ENCODE measurements at places on chromosomes 13 and 19. TPM values are rescaled to one million over a fixed set of nuclear protein-coding genes. Genes with fewer than 3 reads are reported as not detected.

SERPINE3 gene
- total RNA-seq = not detected

SEMA6B gene
- total RNA-seq = 25.3 TPM

- H3K27me3 ChIP-seq = no peaks in the 10 kb centered on the region
- H3K36me3 ChIP-seq = peaks cover 29% of the 10 kb centered on the region
- H3K4me1 ChIP-seq = peaks cover 16% of the 10 kb centered on the region
Observed at GRCh38 chr13:98413796-98414195, 163.1 kb downstream of the STK24 start.

DNA sequence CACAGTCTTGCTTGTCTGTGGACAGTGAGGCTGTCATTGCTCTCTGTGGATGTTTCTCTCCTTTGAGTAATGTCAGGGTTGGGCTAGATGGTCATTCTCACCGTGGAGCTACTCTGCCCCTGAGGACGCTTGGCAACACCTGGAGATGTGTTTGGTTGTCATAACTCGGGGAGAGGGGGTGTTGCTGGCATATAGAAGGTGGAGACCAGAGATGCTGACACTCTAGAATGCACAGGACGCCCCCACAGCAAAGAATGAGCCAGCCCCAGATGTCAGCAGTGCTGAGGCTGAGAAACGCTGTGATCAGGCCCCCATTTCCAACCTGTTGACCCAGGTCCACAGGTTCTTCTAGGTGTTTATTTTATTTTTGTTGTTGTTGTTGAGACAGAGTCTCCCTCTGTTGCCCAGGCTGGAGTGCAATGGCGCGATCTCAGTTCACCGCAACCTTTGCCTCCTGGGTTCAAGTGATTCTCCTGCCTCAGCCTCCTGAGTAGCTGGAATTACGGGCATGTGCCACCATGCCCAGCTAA is 4.6 kb downstream of the CCDC124 start:
- H3K4me1 ChIP-seq = peaks cover 9% of the 10 kb centered on the region
- H3K4me3 ChIP-seq = no peak overlapping the region
- DNase-seq = no peak
- no peaks in the 10 kb centered on the region for H3K36me3 ChIP-seq

DNA sequence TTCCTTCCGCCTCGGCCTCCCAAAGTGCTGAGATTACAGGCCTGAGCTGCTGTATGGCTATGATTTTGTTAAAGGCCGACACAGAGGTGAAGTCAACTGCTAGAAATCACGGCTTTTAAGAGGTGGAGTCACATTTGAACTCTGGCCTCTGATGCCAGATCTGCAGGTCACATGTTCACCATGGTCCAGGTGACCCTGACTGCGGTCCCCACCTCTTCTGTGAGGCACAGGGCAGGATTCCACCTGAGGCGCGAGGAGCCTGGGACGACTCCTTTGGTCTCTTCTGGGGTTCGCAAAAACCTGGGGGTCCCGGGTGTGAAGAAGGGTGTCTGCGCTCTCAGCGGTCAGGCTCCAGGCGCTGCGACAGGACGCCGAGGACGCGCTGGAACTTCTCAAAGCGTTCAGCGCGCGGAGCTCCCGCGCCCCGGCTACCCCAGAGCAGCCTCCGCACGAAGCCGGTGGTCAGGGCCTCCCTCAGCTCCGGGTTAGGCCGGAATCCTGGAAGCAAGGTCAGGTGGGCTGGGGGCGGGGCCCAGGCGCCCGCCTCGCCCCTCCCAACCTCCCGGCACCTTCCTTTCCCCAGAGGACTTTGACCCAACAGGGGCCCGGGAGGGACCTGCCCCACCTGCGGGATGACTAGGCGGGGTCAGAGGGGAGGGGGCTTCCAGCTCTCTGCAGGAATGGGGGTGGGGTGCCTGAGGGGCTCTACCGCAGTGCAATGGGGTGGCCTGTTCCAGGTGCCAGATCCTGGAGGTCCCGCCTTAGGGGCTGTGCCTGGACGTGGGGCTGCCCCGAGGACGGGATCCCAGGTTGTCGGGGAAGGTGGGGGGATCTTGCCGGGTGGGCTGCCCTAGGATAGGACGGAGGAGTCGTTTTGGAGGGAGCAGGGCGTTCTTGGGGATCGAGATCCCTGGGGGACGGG is 13.0 kb downstream of the TRIP10 start:
- H3K4me1 ChIP-seq = no peaks in the 10 kb centered on the region
- DNase-seq = no peak
- no peaks in the 10 kb centered on the region for H3K36me3 ChIP-seq
- no peak overlapping the region for H3K4me3 ChIP-seq
- H3K27me3 ChIP-seq = peaks cover 10% of the 10 kb centered on the region

GRCh38 chr19:8505680-8506401 is 3.4 kb upstream of the PRAM1 start:
- DNase-seq = peak; percentile 94
- H3K27me3 ChIP-seq = no peaks in the 10 kb centered on the region
- no peaks in the 10 kb centered on the region for H3K36me3 ChIP-seq
- peaks cover 8% of the 10 kb centered on the region for H3K4me1 ChIP-seq
- H3K4me3 ChIP-seq = peak overlapping the region; percentile 88
- H3K27ac ChIP-seq = peak overlapping the region; percentile 99

ERICH6B gene
- not detected for total RNA-seq

DNA sequence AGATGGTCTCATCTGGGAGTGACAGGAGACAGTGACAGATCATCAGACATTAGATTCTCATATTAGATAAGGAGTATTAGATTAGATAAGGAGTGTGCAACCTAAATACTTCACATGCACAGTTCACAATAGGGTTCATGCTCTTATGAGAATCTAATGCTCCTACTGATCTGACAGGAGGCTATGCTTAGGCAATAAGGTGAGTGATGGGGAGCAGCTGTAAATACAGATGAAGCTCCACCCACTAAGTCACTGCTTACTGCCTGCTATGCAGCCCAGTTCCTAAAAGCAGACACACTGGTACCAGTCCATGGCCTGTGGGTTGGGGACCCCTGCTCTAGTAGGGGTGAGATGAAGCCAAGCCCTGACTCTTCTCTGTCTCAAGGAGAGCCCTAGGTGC is 10.0 kb upstream of the IGFL3 start:
- H3K27me3 ChIP-seq = no peaks in the 10 kb centered on the region
- peaks cover 19% of the 10 kb centered on the region for H3K36me3 ChIP-seq
- DNase-seq = no peak
- H3K4me3 ChIP-seq = no peak overlapping the region
- no peak overlapping the region for H3K27ac ChIP-seq

MCEMP1 gene
- not detected for total RNA-seq

GRCh38 chr13:55439450-55439849 is 1701.3 kb upstream of the PRR20A start:
- no peaks in the 10 kb centered on the region for H3K36me3 ChIP-seq
- H3K4me1 ChIP-seq = peaks cover 11% of the 10 kb centered on the region
- H3K4me3 ChIP-seq = no peak overlapping the region
- no peak overlapping the region for H3K27ac ChIP-seq

GRCh38 chr19:58364146-58364545 is 1.6 kb upstream of the ZNF497 start:
- peak overlapping the region; percentile 69 for H3K4me3 ChIP-seq
- no peak overlapping the region for H3K27ac ChIP-seq
- H3K36me3 ChIP-seq = no peaks in the 10 kb centered on the region
- peaks cover 2% of the 10 kb centered on the region for H3K27me3 ChIP-seq
- H3K4me1 ChIP-seq = peaks cover 15% of the 10 kb centered on the region
- no peak for DNase-seq

DNA sequence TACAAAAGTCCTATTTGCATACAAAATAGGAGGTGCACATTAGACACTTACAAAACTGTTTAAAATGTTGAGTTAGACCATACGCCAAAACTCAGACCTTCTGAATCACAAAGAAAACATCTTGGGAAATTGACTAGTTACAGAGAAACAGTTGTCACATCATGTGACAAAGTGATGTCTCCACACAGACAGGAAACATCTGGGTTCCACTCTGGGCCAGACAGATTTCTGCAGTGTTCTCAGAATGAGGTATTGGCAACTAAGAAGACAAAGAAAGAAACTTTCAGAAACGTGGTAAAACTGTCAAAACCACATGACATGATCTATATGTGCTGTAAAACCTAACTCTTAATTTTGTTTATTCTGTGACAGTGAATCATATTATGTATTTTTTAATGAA is 6.7 kb downstream of the ZNF793 start:
- H3K4me1 ChIP-seq = no peaks in the 10 kb centered on the region
- no peak for DNase-seq
- H3K4me3 ChIP-seq = no peak overlapping the region
- H3K27me3 ChIP-seq = no peaks in the 10 kb centered on the region
- H3K27ac ChIP-seq = no peak overlapping the region

CGB2 gene
- not detected for total RNA-seq

DNA sequence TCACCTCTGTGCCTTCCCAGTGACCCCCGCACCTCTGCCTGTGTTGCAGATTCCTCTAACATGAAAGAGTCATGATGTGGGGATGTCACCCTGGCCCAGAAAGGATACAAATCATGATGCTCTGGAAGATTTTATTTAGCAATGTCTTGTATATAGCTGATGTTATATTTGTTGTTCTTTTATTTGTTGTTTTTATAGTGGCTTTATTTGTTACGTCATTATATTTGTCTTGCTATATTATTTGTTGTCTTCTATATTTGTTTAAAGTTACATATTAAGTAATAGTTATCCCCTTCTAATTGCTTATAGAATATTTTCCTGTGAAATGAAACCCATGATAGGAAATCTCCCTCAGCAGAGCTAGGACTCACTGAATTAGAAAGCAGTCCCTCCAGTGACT is 1149.2 kb downstream of the UQCRFS1 start:
- no peak for DNase-seq
- H3K4me1 ChIP-seq = no peaks in the 10 kb centered on the region
- H3K36me3 ChIP-seq = no peaks in the 10 kb centered on the region
- no peaks in the 10 kb centered on the region for H3K27me3 ChIP-seq

DNA sequence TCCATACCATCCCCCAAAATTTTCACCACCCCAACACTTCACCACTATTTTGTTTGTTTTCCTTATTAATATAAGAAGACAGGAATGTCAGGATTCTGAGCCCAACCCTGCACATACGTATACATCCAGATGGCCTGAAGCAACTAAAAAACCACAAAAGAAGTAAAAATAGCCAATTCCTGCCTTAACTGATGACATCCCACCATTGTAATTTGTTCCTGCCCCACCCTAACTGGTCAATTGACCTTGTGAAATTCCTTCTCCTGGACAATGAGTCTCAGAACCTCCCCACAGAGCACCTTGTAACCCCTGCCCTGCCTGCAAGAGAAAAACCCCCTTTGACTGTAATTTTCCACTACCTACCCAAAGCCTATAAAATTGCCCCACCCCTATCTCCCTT is 132.5 kb downstream of the ZNF675 start:
- peaks cover 14% of the 10 kb centered on the region for H3K36me3 ChIP-seq
- H3K27ac ChIP-seq = no peak overlapping the region
- no peaks in the 10 kb centered on the region for H3K4me1 ChIP-seq
- no peak overlapping the region for H3K4me3 ChIP-seq

- no peak overlapping the region for H3K4me3 ChIP-seq
- peaks cover 8% of the 10 kb centered on the region for H3K27me3 ChIP-seq
- DNase-seq = no peak
- no peaks in the 10 kb centered on the region for H3K36me3 ChIP-seq
- peaks cover 36% of the 10 kb centered on the region for H3K4me1 ChIP-seq
- H3K27ac ChIP-seq = no peak overlapping the region
Observed at GRCh38 chr13:44311011-44311780, 62.4 kb upstream of the SERP2 start.

- no peaks in the 10 kb centered on the region for H3K36me3 ChIP-seq
- H3K27ac ChIP-seq = no peak overlapping the region
- no peaks in the 10 kb centered on the region for H3K27me3 ChIP-seq
- no peak overlapping the region for H3K4me3 ChIP-seq
- peaks cover 21% of the 10 kb centered on the region for H3K4me1 ChIP-seq
Observed at GRCh38 chr13:31433746-31434145, 234.0 kb downstream of the B3GLCT start.

- DNase-seq = no peak
- peak overlapping the region; percentile 98 for H3K27ac ChIP-seq
- peak overlapping the region; percentile 99 for H3K4me3 ChIP-seq
- peaks cover 14% of the 10 kb centered on the region for H3K27me3 ChIP-seq
- H3K36me3 ChIP-seq = peaks cover 6% of the 10 kb centered on the region
Observed at GRCh38 chr19:38375748-38376147, 1.4 kb downstream of the PSMD8 start.

DNA sequence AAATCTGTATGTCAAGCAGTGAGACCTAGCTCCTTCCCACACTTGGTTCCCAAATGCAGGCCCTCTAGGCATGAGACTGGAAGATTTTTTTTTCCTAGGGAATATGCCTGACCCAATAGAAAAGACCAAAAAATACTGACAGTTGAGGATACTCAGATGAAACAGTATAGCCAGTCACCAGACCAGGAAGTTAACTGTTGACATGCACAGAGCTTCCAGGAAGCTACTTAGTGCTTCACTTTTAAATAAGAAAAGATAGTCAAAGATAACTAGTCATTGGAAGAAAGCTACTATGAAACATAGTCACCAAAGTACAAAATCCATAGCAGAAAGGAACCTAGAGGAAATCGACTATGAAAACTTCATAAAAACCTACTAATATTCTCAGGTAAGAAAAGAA is 32.3 kb downstream of the BRCA2 start:
- no peaks in the 10 kb centered on the region for H3K27me3 ChIP-seq
- DNase-seq = no peak
- H3K4me1 ChIP-seq = no peaks in the 10 kb centered on the region
- H3K4me3 ChIP-seq = no peak overlapping the region
- H3K36me3 ChIP-seq = peaks cover 33% of the 10 kb centered on the region

KIR2DL1 gene
- total RNA-seq = not detected

KLK11 gene
- not detected for total RNA-seq

COQ8B gene
- total RNA-seq = 45.1 TPM

GRCh38 chr13:99926014-99926731 is 45.4 kb downstream of the ZIC5 start:
- H3K4me1 ChIP-seq = peaks cover 9% of the 10 kb centered on the region
- H3K36me3 ChIP-seq = no peaks in the 10 kb centered on the region
- no peak overlapping the region for H3K4me3 ChIP-seq
- peaks cover 22% of the 10 kb centered on the region for H3K27me3 ChIP-seq

CLDN10 gene
- 1.8 TPM for total RNA-seq

DNA sequence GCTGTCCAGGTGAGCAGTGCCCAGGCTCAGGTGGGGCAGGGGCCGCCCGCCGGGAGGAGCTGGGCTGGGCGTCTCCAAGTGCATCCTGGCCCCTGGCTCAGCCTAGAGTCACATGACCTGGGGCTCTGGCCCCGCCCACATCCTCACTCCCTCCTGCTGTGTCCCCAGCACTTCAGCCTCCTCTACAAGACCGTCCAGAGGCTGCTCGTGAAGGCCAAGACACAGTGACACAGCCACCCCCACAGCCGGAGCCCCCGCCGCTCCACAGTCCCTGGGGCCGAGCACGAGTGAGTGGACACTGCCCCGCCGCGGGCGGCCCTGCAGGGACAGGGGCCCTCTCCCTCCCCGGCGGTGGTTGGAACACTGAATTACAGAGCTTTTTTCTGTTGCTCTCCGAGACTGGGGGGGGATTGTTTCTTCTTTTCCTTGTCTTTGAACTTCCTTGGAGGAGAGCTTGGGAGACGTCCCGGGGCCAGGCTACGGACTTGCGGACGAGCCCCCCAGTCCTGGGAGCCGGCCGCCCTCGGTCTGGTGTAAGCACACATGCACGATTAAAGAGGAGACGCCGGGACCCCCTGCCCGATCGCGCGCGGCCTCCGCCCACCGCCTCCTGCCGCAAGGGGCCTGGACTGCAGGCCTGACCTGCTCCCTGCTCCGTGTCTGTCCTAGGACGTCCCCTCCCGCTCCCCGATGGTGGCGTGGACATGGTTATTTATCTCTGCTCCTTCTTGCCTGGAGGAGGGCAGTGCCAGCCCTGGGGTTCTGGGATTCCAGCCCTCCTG is 16.8 kb upstream of the CELF5 start:
- H3K36me3 ChIP-seq = no peaks in the 10 kb centered on the region
- H3K4me3 ChIP-seq = no peak overlapping the region
- H3K4me1 ChIP-seq = no peaks in the 10 kb centered on the region
- no peak for DNase-seq

GRCh38 chr19:3269916-3270671 is 45.6 kb downstream of the CELF5 start:
- H3K4me1 ChIP-seq = peaks cover 5% of the 10 kb centered on the region
- DNase-seq = no peak
- H3K36me3 ChIP-seq = no peaks in the 10 kb centered on the region
- peaks cover 65% of the 10 kb centered on the region for H3K27me3 ChIP-seq
- H3K27ac ChIP-seq = no peak overlapping the region
- no peak overlapping the region for H3K4me3 ChIP-seq

Data from neural crest cell (in vitro differentiated cells).